Hematopoietic multipotent progenitor cell (in vitro differentiated cells): ENCODE measurements at places on chromosomes 7 and 10. TPM values are rescaled to one million over a fixed set of nuclear protein-coding genes. Genes with fewer than 3 reads are reported as not detected.

The ZPBP gene
- 0.81 TPM for total RNA-seq

GRCh38 chr7:18393465-18394118 lies 102.0 kb upstream of the HDAC9 start:
- DNase-seq: peak; percentile 17

- no peak for DNase-seq
These were observed at the start of gene C10orf53 for GRCh38 chr10:49679480-49679893. TSS of gene C10orf53 (plus strand) at chr10:49679651. CDS start at chr10:49679698, 47 bp downstream.

- no peak for DNase-seq
These were observed 4.1 kb upstream of the LRRC17 start for GRCh38 chr7:102908676-102909075.

DNA sequence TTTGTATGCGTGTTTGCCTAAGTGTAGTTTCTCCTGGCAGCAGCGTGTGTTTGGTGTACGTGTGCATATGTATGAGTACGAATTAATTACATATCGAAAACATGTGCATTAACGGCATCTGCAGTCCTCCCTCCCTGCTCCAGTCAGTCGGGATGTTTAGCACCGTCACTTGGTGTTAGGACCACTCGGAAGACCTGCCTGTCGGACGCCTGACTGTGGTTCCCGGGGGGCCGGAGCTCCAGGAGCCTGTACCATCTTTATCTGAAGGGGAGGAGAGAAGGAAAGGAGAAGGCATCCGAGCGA lies 1.1 kb upstream of the CNTNAP2 start:
- DNase-seq: no peak

DNA sequence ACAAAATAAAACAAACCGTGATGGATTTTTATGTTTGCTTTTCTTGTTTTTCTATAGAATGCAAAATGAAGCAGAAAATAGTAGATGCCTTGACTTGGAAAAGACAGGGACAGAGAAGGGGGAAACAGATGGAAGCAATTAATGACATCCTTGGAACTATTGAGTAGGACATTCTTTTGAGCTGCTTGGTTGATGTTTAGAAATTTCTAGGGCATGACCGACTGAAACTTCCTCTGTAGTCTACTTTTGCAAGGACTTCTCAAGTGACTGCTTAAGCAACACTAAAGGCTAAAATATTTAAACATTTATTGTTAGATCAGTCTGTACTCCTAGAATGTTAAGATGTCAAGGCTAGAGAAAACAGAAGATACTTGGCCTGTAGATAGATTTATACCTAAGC lies 49.4 kb downstream of the VCL start:
- DNase-seq: no peak

- no peak for DNase-seq
These were observed 187.9 kb downstream of the DPY19L1 start for GRCh38 chr7:34849163-34849960.

- peak; percentile 34 for DNase-seq
These were observed at the start of gene CUX1 for GRCh38 chr7:101817471-101818286. TSS of gene CUX1 (plus strand) at chr7:101817626. CDS start at chr7:101817640, 14 bp downstream.

DNA sequence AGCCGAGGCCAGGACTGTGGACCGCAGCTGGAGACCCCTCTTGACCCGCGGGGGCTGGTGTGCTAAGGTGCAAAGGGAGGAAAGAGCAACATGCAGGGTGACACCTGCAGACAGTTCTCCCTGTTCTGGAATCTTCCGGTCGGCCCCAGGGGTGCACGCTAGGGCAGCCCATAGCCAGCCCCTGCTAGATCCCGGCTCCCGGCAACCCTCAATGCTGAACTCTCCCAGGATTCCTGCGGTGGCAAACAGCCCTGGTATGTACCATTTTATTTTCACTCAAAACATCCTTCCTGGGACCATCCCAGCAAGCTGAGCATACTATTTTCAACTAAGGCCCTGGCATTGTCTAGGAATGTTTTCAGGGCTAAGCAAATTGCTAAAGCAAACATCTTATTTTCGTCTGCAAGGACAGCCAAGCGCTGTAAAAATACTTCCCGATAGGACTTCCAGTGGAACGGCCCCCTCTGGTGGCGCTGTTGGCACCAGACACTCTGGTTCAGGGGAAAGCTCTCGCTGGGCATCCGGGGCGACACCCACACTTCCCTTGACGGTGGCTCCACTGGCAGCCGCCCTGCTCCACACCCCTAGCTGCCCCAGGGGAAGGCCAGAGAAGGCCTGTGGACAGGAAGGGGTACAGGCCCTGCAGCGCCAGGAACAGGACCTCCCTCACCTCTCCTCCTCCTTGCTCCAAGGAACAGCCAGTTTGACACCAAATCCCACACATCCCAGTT lies 99.4 kb downstream of the CTBP2 start:
- DNase-seq: peak; percentile 61

The CTAGE6 gene
- total RNA-seq: 0.27 TPM

The HIP1 gene
- 19.4 TPM for total RNA-seq

- no peak for DNase-seq
These were observed 51.0 kb downstream of the RASGEF1A start for GRCh38 chr10:43215758-43216455.

DNA sequence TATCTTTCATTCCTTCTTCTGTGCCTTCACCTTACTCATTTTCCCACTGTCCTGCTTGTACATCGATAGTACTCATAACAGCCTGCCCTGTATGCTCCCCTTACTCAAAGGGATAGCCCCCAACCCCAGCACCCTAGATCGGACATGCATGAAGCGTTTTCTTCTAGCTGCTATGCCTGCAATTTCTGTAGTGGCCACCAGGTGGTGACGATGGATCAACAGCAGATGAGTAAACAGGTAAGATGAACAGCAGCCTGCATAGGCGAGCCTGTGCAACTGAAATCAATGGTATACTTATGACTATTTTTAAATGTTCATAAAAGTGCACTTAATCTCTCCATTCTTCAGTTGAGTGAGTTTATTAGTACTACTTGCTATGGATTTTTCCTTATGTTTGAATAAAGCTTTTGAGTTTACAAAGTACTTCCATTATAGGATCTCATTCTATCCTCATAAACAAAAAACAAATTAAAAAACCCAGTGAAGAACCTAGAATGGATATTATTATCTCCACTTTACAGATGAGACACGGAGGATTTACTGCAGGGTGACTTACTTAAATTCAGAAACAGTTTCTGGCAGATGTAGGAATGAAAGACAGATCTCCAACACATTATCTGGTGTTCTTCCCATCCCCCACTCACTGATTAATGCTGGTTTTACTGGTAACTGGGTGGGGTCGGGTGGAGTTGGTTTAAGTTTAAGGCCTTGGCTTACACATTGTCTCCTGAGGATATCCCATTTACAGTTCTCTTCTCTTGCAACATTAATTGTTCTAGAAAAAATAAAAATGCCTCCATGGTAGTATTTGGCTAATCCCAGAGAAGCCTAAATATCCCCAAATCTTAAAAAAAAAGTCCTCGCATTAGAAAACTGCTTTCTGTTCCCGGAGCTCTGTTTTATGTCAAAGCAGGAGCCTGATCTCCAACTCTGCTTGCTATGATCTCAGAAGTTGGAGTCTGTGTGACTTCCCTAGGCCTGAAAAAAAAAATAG lies 222.1 kb downstream of the GLI3 start:
- peak; percentile 18 for DNase-seq

GRCh38 chr7:108055611-108056021 lies 52.7 kb upstream of the LAMB1 start:
- no peak for DNase-seq

DNA sequence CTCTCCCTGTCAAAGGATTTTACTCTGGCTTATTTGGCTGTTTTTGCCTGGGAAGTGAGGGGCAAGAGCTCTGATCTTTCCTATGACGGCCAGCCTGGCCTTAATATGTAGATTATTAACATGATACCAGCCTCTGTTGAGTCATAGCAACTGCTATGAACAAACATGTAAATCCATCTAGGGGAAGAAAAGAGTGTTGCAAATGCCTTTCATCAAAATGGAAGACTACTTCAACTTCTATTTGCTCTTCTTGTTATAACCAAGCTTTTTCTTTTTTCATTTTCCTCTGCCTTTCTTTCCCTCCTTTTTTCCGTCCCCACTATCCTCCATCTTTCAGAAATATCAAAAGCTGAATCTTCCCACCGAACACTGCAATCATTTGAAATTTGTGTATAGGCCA lies 46.6 kb downstream of the BTRC start:
- DNase-seq: no peak

The CAMK1D gene
- total RNA-seq: 25.6 TPM

The TFAM gene
- 30.2 TPM for total RNA-seq

DNA sequence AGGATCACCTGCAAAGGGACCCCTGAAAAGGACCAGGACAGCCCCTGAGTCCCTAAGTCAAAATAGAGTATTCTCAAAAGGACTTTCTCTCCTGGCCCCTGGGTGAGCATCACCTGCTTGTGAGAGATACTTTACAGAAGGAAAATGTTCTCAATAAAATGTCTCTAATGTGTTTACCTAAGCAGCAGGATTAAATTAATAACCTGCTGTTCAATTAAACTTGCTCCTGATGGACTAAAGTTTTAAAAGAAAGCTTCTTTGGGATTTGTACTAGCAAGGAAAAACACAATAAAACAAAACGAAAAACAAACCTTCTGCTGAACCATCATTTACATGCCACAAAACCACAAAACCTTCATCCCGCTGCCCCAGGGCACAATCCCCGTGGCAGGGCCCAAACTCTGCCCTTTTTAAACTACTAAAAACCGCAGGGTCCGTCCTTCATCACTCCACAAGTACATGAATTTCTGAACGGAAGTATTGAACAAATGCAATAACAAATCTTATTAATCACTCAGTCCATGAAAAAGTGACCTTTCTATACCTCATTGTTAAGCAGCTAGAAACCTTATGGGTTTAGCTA lies 197.7 kb downstream of the TCERG1L start:
- no peak for DNase-seq

GRCh38 chr10:101536800-101537199 lies 51.3 kb downstream of the POLL start:
- DNase-seq: peak; percentile 21

GRCh38 chr10:88896372-88896993 lies 16.4 kb downstream of the STAMBPL1 start:
- no peak for DNase-seq

GRCh38 chr10:26755443-26755903 lies 58.0 kb downstream of the PDSS1 start:
- DNase-seq: peak; percentile 21

DNA sequence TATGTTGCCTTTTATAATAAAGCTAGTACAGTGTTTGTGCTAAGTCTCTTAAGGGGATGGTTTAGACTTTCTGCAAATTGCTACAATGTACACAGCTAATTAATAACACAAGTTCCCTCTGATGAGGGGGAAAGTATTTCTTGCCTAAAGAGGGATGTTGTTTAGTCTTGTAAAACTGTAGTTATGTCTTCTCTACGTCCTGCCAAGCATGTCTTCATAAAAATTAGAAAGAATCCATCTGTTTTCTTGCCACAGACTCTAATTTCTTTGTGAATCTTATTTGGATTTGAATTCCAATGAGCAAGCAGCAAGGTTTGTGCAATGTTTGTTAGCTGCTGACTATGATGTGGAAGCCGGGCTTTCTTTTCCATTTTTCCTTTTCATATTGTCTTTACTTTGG lies 28.2 kb downstream of the ADARB2 start:
- no peak for DNase-seq

GRCh38 chr7:135763261-135763660 lies 14.6 kb upstream of the FAM180A start:
- DNase-seq: no peak

DNA sequence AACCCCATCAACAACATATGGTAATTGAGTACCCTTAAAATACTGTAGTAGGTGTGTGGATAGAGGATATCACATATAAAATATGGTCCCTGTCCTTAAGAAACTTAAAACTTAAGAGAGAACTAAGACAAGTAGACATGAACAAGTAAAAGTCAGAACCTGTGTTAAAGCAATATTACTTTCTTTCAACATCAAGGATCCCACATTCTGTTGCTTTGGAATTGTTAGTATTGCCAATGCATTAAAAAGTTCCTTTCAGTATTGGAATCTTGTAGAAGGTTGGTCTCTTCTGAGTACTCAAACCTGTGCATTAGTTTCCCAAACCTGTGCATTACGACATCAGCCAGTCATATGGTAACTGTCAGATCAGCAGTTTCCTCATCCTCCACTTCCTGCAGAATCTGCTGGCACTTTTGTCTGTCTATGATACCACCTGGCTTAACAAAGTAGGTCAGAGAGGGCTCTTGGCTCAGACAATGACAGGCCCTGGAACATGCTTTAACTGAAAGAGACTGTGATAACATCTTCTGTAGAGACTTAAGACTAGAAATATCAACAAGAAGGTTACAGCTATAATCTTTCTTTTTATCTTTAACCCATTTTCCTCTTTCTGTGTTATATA lies 56.5 kb downstream of the CCDC71L start:
- no peak for DNase-seq

The XRCC2 gene
- total RNA-seq: 2.4 TPM

The MSANTD7 gene
- total RNA-seq: 23.7 TPM

The INSYN2A gene
- under 0.01 TPM for total RNA-seq

GRCh38 chr10:10092581-10092980 lies 925.1 kb upstream of the CELF2 start:
- no peak for DNase-seq

The SPDYE1 gene
- total RNA-seq: not detected

DNA sequence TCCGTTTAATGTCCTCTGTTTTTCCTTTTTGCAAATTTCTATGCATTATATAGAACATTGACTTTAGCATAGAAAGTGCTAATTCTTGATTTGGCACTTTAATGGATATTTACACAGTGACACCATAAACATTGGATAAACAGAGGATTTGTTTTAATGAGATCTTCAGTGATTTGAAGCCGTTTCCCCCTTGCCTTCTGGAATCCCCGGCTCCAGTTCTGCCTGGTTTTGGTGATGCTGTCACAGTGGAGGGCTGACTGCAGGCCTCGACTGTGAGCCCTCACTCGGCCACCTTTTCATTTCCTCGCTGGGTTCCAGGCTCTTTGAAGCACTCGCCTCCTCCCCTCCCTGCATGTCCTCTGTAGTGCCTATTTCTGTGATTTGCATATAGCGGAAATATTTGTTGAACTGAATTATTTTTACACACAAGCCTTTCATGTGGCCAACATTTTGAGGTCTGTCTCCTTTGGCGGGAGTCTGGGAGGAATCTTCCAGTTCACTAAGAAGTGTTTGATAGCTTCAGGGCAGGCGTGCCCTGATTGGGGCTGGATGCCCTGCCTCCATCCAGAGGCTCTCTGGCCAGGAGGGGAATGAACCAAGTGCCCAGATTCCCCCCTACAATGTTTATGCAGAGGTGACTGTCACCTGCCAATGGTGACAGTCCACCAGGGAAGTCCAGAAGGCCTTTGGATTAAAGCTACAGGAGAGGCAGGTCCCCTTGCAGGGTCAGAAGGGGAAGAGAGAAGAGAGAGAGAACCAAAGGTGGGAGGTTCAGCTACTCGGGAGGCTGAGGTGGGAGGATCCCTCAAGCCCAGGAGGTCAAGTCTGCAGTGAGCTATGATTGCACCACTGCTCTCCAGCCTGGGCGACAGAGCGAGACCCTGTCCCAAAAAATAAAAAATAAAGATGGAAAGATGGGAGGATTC lies 67.5 kb downstream of the CUX1 start:
- DNase-seq: no peak

GRCh38 chr7:99098824-99099498 lies 44.9 kb downstream of the SMURF1 start:
- DNase-seq: no peak
